ENCODE measurements at places on chromosomes 16 and 17.

DNA sequence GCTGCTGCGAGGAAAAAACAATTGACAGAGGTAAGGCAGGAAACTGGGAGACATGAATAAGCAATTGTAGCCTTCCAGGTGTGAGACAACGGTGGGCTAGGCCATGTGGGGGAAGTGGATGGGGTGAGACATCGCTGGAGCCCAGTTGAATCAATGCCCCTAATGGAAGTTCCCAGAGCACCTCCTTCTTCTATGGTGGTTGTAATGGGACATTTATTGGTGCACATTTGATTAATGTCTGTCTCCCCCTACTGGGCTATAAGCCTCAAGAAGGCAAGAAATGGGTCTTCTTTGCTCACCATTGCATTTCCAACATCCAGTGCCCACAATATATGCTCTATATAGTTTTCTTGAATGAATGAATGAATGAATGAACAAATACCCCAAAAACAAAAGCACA is 22.7 kb upstream of the CD300E start:
- DNase-seq, result peak; percentile 9

- DNase-seq, result no peak
Observed at GRCh38 chr17:75611851-75612429, 21.3 kb upstream of the SMIM5 start.

- peak; percentile 31 for DNase-seq
Observed at GRCh38 chr16:50591800-50592771, 43.9 kb downstream of the NKD1 start.

GRCh38 chr17:40025991-40026815 is 11.0 kb downstream of the CSF3 start:
- no peak for DNase-seq

DNA sequence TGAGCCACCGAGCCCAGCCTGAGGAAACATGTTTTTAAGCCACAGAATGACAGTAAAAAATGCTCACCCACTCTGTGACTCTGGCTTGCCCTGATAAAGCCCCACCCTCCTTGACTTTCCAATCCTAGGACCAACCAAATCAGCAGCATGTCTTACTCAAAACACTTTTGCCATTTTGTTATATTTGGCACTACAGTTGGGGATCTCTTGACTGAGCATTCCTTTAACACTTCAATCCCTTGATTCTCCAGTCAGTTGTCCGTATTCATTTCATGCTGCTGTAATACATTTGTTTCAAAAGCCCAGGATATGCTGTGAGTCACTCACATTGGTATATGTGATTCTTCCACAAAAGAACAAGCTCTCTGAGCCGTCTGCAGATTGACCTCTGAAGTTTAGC is 8.2 kb downstream of the MYH3 start:
- no peak for DNase-seq

- peak; percentile 76 for DNase-seq
Observed at GRCh38 chr17:979539-980405, at the start of gene NXN. Gene NXN (minus strand): TSS chr17:979776.

- DNase-seq, result peak; percentile 32
Observed at GRCh38 chr17:76969598-76970172, 101.5 kb downstream of the MGAT5B start.

DNA sequence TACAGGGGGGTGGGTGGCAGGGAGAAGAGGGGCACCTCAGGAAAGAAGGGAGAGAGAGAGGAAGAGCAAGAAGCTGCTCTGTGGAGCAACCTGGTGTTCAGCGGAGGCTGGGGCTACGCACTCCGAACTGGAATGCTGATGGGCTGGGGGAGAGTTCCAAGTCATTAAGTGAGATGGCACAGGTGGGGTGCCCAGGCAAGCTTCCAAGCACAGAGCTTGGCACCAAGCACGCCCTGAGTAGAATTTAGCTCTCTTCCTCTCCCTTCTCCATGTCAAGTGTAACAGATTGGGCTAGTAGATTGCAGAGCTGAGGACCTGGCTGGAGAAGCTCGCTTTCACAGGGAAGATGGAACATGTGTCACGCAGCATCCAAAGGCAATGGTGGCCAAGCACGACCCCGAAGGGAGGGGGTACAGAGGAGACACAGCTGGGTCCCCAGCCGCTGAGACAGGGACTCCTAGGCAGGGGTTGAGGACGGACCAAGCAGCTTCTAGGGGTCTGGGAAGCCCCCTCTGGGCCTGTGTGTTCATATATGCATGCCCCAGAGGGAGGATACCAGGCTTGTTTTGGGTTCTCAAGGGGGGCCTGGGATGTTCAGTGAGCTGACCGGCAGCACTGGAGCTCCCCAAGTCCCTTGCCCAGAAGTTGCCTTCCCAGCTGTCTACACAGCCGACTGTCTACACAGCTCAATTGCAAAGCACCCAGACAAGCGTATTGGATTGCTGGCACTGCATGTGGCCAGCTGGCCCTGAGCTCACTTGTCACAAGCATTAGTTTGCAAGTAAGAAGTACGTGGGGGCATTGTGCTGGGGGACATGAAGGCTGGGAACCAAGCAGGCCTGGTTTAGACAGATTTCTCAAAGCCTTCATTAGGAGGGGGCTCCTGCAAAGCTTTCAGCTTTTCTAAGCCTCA is 247.8 kb downstream of the ENGASE start:
- no peak for DNase-seq

- DNase-seq, result peak; percentile 3
Observed at GRCh38 chr16:79970551-79971236, 370.2 kb upstream of the MAF start.

All from kidney tubule cell (primary cell).